ENCODE measurements at places on chromosomes 4 and X.

GRCh38 chr4:124807421-124807820 lies 94.9 kb upstream of the ANKRD50 start:
- DNase-seq, result no peak

GRCh38 chrX:10747975-10748374 lies 127.6 kb upstream of the MID1 start:
- DNase-seq, result no peak

DNA sequence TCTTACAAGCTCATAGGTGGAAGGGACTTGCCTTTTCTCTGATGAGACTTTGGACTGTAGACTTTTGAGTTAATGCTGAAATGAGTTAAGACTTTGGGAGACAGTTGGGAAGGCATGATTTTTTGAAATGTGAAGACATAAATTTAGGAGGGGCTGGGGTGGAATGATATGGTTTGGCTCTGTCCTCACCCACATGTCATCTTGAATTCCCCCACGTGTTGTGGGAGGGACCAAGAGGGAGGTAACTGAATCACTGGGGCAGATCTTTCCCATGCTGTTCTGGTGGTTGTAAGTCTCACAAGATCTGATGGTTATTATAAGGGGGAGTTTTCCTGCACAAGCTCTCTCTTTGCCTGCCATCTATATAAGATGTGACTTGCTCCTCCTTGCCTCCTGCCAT lies 777.9 kb downstream of the CENPC start:
- no peak for DNase-seq

DNA sequence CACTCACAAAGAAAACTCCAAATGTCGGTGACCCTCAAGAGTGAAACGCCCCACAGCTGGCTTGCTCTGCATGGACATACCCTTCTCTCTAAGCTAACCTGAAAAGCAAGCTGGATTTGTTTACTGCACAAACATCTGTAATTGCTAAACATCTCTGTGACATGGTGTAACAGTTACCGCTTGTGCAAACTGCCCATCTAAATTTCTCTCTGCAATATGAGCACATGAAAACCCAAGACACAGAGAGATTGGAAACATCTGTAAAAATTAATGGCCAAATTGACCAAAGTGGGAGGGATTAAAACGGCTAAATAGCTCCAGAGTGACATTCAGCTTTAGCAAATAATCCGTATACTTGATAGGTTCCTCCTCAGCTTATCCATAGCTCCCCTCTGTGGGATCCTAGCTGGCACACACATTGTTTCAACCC lies 155.0 kb upstream of the MAP3K15 start:
- DNase-seq, result no peak

DNA sequence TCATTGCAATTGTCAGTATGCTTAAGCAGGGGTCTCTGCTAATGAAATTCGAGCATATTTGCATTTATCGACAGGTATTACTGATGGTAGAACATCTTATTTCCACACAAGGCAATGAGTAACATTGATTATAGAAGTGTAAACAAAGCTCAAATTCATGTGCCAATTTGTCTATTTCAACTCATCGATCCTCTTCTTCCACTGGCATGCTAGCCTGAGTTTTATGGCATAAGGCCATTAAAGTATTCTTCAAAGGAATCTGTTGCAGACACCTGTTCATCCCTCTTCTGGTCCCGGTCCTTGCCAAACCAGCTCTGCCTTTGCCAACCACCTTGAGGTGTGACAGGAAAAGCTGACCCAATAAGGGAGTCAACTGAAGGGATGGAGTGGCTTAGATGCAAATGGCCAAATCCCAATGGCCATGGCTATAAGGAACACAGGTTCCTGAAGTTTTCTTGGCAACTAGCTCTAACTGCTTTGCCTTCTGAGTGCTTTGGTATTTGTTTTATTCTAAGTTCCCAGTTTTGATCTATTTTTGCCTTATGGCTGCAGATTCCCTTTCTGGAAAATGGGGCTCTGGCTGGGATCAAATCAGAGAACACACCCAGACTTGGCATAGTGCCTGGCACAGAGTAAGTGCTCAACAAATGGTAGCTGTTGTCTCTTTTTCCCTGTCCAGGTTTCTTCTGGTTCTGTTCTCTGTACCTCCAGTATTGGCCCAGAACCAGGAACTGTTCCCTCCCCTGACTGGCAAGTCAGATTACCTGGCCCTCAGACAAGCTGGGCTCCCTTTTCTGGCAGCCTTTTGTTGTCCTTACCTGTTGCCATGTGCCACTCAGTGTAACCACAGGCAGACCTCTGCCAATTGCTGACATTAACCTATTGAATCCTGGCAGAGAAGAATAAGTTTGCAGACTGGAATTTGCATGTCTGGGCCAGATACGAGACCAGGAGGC lies 63.1 kb downstream of the RTL9 start:
- DNase-seq, result no peak

- no peak for DNase-seq
These were observed 1285.4 kb downstream of the PCDH18 start for GRCh38 chr4:136246876-136247275.

GRCh38 chr4:122326908-122327307 lies 51.9 kb upstream of the ADAD1 start:
- DNase-seq, result no peak

GRCh38 chr4:54658252-54659093 lies 716 bp downstream of the KIT start:
- peak; percentile 14 for DNase-seq

DNA sequence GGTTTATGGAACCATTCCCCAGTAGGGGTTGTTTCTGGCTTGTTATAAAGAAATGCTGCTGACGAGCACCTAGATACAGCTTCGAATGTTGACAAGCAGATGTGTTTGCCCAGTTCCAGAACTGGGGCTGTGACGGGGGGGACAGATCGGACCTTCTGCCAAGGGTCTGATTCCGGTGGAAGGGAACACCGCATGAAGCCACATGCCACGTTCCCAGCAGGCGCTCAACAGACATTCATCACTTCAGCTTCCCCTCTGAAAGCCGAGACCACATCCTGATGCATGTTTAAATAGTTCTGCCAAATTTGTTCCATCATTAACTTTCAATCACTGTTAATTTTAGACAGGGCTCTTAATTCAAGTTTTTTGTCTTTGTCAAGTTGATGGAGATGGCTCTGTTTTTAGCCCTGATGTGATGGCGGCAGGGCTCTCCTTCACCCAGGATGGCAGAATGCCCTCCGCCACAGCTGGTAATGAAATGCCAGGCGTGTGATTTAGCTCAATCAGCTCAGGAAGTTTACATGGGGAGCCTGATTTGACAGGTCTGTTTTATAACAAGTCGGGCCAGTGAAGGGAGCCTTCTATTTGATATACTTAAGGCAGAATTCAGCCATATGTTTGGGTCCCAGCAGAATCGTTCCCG lies 57.4 kb downstream of the PSAPL1 start:
- peak; percentile 63 for DNase-seq

GRCh38 chr4:83282049-83282535 lies 2.5 kb downstream of the COQ2 start:
- DNase-seq, result peak; percentile 15

- DNase-seq, result no peak
These were observed 41.0 kb downstream of the GAB1 start for GRCh38 chr4:143377611-143378099.

DNA sequence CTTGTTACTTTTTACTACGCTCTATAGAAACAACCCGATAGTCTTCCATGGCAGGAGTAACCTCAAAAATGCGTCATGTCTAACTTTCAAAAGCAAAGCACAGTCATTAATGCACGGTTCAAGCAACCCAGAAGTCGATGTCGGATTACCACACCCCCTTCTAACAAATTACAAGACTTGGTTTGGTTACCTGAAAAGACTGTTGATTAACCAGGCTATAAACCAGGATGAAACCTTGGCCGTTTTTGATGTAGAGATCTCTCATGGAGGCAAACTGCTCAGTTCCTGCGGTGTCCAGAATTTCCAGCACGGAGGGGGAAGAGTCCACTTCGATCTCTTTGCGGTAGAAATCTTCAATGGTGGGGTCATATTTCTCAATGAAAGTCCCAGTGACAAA lies 2.4 kb downstream of the RAP2C start:
- peak; percentile 33 for DNase-seq

DNA sequence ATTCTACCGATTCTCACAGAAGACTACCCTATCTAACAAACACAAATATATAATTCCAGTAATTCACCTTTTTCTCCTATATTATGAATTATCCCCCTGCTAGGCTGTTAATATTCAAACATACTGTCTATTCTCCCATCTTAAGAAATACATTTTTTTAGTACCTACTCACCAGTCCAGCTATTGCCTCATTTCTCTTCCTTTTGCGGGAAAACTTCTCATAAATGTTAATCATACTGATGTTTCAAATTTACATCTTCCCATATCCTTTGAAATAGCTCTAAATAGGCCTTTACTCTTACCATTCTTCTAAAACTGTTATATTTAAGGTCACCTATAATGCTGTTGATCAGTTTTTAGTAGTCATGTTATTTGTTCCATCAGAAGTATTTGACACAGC lies 759.1 kb upstream of the SLIT2 start:
- DNase-seq, result peak; percentile 18

- DNase-seq, result no peak
These were observed 51.5 kb downstream of the CLDN22 start for GRCh38 chr4:183268556-183268955.

- no peak for DNase-seq
These were observed 386 bp upstream of the TMEM184C start for GRCh38 chr4:147616849-147617172.

DNA sequence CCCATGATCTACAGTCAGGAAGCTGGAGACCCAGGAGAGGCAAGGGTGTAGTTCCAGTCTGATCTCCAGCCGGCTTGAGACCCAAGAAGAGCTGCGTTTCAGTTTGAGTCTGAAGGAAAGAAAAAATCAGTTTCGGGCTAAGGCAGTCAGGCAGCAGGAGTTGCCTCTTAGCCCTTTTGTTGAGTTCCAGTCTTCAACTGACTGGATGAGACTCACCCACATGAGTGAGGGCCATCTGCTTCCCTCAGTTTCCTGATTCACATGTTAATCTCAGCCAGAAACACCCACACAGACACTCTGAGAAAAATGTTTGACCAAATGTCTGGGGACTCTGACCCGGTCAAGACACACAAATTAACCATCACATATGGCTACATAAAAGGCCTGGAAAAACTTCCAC lies 73.6 kb upstream of the ELOVL6 start:
- DNase-seq, result peak; percentile 31

Measured in astrocyte (in vitro differentiated cells and primary cell).